Activated CD4-positive, alpha-beta T cell treated with anti-CD3 and anti-CD28 coated beads for 36 hours (primary cell): ENCODE measurements at places on chromosomes 6 and 20.

GRCh38 chr6:167152862-167153261, 4.9 kb downstream of the GPR31 start:
- H3K27ac ChIP-seq, result no peak overlapping the region
- peaks cover 5% of the 10 kb centered on the region for H3K27me3 ChIP-seq
- no peak overlapping the region for H3K4me3 ChIP-seq
- peaks cover 29% of the 10 kb centered on the region for H3K4me1 ChIP-seq
- H3K36me3 ChIP-seq, result no peaks in the 10 kb centered on the region
- peak; percentile 42 for DNase-seq

DNA sequence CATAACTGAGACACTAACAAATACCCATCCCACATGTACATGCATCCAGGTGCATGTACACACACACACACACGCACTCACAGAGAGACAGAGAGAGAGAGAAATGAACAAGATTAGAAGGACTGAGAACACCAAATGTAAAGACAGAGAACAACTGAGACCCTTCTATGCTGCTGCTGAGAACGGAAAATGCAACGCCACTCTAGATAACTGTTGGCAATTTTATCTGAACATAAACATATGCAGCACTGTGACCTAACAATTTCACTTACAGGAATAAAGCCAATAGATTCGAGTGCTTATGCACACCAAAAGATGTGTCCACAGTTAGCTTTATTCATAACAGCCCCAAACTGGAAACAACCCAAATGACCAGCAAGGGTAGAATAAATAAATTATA, 103.8 kb upstream of the LY86 start:
- no peaks in the 10 kb centered on the region for H3K4me1 ChIP-seq
- no peaks in the 10 kb centered on the region for H3K36me3 ChIP-seq
- DNase-seq, result no peak

- H3K27me3 ChIP-seq, result no peaks in the 10 kb centered on the region
- peak; percentile 78 for DNase-seq
- H3K4me1 ChIP-seq, result peaks cover 55% of the 10 kb centered on the region
- peak overlapping the region; percentile 93 for H3K27ac ChIP-seq
Measured at GRCh38 chr6:41200296-41200900, 551 bp downstream of the TREML2 start.

GRCh38 chr6:106145741-106146227, 59.6 kb downstream of the PRDM1 start:
- H3K4me3 ChIP-seq, result no peak overlapping the region
- H3K27ac ChIP-seq, result no peak overlapping the region
- H3K27me3 ChIP-seq, result peaks cover 2% of the 10 kb centered on the region
- H3K36me3 ChIP-seq, result no peaks in the 10 kb centered on the region
- DNase-seq, result peak; percentile 56

DNA sequence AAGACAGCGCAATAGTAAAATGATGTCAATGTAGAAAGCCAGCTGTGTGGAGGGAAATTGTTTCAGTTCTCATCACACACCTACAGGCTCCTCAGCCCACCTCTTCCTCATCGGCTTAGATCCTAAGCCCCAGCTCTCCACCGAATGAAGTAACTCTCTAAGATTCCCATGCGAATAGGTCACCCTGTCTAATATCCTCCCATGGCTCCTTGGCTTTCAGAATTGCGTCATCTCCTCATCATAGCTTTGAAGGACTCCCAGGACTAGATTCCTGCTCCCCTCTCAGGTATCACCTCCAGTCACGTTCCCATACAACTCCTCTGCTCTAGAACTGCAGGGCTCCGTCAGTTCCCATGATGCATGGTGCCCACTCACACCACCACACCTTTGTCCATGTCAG, 16.2 kb upstream of the SLC22A16 start:
- no peak for DNase-seq
- no peaks in the 10 kb centered on the region for H3K36me3 ChIP-seq
- peaks cover 6% of the 10 kb centered on the region for H3K27me3 ChIP-seq
- H3K4me3 ChIP-seq, result no peak overlapping the region
- peaks cover 4% of the 10 kb centered on the region for H3K4me1 ChIP-seq

GRCh38 chr6:129475477-129476247, 234.3 kb downstream of the ARHGAP18 start:
- DNase-seq, result no peak
- no peak overlapping the region for H3K4me3 ChIP-seq
- no peaks in the 10 kb centered on the region for H3K27me3 ChIP-seq
- H3K36me3 ChIP-seq, result no peaks in the 10 kb centered on the region

DNA sequence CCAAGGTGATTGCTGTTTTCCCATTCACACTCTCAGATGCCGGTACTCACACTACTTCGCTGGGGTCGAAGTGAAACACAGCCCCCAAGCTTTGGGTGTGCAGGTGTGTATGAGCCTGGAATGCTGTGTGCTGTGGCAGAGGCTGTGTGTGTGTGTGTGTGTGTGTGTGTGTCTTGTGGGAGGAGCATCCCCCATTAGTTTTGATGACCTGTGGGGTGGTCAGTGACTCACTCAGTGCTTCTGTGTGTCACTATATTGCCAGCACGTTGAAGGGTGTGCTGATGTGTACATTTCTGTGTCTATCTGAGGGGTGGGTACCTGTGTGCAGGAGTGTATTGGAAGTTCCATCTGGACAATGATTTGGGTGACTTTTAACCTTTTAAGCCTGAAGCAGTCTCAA, 5.0 kb upstream of the SLC12A5 start:
- no peak overlapping the region for H3K4me3 ChIP-seq
- H3K27me3 ChIP-seq, result peaks cover 30% of the 10 kb centered on the region
- no peaks in the 10 kb centered on the region for H3K36me3 ChIP-seq
- H3K4me1 ChIP-seq, result peaks cover 17% of the 10 kb centered on the region

DNA sequence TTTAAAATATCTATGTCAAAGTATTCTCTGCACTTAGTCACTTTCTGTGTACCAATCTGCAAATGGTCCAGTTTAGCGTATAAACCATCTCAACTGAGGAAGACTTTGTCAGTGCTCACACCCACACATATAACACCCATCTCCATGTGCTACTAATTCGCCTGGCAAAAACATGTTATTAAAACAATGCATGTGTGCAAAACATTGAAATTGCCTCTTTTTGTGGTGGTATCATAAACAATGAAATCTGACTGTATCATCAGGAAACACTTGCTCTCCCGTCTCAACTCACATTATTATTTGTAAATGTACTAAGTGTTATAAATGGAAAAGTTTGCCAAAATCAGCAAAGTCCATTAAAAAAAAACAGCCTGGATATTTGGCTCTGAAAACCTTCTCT, 105.9 kb upstream of the FOXC1 start:
- no peaks in the 10 kb centered on the region for H3K4me1 ChIP-seq
- H3K36me3 ChIP-seq, result no peaks in the 10 kb centered on the region
- H3K27ac ChIP-seq, result no peak overlapping the region
- H3K4me3 ChIP-seq, result no peak overlapping the region
- no peak for DNase-seq

- peaks cover 2% of the 10 kb centered on the region for H3K27me3 ChIP-seq
- no peaks in the 10 kb centered on the region for H3K36me3 ChIP-seq
- H3K4me1 ChIP-seq, result no peaks in the 10 kb centered on the region
Measured at GRCh38 chr20:561437-562231, 18.0 kb upstream of the CSNK2A1 start.

GRCh38 chr20:50575865-50576720, 65.9 kb downstream of the PTPN1 start:
- peak; percentile 83 for DNase-seq
- H3K36me3 ChIP-seq, result peaks cover 75% of the 10 kb centered on the region
- peak overlapping the region; percentile 16 for H3K27ac ChIP-seq
- peaks cover 44% of the 10 kb centered on the region for H3K4me1 ChIP-seq
- no peaks in the 10 kb centered on the region for H3K27me3 ChIP-seq
- H3K4me3 ChIP-seq, result no peak overlapping the region

DNA sequence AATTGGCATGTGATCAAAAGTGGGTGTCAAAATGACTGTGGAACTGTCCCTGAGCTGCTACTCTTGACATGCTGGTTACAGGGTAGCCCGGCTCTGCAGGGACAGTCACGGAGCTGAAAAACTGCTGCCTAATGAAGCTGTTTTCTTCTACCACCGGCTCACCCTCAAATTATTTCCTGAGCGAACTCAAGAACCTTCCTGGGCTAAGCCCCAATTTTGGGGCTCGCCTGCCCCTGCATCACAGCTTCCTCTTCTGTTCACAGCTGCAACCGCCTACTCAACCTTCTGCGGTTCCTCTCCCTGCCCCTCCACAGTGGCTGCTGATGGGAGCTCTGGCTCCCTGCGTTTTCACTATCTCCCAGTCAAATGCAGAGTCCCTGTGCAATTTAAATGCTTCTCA, 110.8 kb upstream of the MLN start:
- peaks cover 17% of the 10 kb centered on the region for H3K4me1 ChIP-seq
- H3K36me3 ChIP-seq, result no peaks in the 10 kb centered on the region
- DNase-seq, result peak; percentile 65
- no peaks in the 10 kb centered on the region for H3K27me3 ChIP-seq
- H3K27ac ChIP-seq, result no peak overlapping the region

GRCh38 chr6:124796464-124796970, 165.7 kb upstream of the RNF217 start:
- H3K4me3 ChIP-seq, result no peak overlapping the region
- H3K36me3 ChIP-seq, result no peaks in the 10 kb centered on the region
- no peaks in the 10 kb centered on the region for H3K27me3 ChIP-seq
- no peaks in the 10 kb centered on the region for H3K4me1 ChIP-seq
- DNase-seq, result no peak
- no peak overlapping the region for H3K27ac ChIP-seq

- no peak for DNase-seq
- H3K36me3 ChIP-seq, result no peaks in the 10 kb centered on the region
- H3K4me1 ChIP-seq, result no peaks in the 10 kb centered on the region
- H3K27me3 ChIP-seq, result no peaks in the 10 kb centered on the region
- no peak overlapping the region for H3K4me3 ChIP-seq
Measured at GRCh38 chr6:139020689-139021088, 7.9 kb upstream of the ABRACL start.
